ENCODE measurements at places on chromosomes 2 and 18.

- peak; percentile 59 for DNase-seq
These were observed 8.5 kb downstream of the OTX1 start for GRCh38 chr2:63058921-63059792.

DNA sequence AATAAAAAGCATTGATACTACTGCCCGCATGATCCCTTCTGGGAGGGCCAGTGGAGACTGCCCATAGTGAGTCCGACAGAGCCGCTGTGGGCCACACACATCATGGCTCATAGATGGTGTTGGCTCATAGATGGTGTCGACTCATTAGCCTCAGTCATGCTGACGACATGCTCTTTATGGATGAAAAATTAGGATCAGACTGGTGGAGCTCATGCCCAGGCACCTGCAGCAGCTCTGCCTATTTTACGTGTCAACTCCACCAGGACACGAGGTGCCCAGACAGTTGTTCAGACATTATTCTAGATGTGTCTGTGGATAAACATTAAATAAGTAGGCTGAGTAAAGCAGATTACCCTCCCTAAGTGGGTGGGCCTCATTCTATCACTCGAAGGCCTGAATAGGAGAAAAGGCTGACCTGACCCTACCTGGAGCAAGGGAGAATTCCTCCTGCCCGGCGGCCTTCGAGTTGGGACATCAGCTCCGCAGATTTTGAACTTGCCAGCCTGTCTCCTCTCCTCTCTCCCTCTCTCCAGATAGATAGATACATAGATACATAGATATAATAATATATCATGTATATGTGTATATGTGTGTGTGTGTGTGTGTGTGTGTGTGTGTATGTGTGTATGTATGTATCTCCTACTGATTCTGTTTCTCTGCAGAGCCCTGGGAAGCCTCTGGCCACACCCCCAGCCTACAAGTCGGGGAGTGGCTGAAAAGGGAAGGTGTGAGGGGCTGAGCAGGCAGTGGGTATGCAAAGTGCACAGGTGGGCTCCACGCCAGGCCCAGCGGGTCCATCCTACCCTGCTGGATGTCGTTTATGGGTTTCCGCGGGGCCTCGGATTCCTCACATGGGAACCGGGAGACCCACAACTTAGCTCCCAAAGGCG is 13.6 kb upstream of the TEX51 start:
- DNase-seq: no peak

DNA sequence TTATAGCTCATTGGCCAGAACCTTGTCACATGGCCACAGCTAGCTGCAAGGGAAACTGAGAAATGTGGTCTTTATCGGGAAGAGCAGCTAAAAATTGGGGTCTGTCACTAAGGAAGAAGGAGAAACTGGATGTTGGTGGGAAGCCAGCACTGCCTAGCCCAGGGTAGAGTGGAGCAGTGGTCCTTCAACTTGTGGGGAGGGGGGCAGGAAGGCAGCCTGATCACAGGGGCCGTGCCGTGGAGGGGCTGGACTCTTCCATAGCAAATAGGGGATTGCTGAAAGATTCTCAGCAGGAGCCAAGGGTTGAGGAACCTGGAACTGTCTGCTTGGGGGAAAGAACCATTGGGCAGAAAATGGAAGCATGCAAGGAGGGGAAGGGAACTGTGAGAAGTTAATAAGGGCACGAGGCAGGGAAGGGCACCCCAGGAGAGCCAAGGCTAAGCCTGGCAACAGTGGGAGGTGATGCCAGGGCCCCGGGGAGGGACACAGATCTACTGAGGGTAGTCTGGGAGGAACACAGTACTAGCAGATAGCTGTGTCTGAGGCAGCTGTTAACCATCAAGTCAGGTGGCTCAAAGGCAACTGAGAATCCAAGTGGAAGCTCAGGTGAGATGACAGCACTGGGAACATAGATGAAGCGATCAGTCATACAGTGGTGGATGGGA is 5.9 kb upstream of the NEURL3 start:
- no peak for DNase-seq

DNA sequence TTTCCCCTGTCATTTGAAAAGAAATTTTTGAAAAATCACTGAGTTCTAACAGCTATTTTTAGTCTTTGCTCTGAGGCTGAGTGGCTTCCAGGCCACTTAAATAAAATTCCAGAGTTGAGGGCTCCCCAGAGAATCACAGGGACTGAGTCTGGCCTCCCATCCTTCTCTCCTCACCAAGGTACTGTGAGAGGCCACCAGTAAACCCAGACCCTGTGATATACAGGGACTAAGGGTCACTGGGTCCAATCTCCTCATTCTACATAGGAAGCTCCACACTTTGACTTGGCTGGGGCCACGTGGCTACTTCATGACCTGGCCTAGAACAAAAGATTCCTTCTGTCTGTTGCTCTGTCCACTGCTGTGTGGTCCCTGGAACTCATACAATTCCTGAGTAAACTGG is 123.2 kb upstream of the CDCA7 start:
- no peak for DNase-seq

DNA sequence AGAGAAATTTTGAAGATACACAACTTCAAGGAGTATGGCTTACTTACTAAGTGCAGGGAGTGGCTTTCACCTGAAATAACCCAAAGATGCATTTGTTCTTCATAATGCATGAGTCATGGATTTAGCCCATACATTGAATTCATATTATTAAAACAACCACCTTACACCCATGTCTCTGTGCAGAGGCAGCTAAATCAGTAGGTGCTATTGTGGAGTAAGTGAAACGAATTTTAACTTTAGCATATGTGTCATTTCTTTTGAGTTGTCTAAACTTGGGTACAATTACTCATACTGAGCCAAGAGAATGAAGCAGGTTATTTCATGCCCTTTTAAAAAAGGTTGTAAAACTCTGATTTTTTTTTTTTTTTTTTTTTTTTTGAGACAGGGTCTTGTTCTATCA is 11.0 kb upstream of the ANKRD29 start:
- no peak for DNase-seq

DNA sequence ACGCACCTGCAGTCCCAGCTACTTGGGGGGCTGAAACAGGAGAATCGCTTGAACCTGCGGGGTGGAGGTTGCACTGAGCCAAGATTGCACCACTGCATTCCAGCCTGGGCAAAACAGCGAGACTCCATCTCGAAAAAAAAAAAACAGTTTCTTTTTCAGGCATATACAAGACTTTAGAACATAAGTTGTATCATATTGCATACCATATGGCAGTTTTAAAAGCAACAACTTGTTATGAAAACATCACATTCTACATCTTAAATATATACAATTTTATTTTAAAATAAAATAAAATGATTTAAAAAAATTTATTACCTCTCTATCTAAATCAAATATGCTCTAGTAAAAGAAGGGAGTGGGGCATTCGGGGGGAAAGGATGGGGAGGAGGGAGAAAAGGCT is 39.4 kb upstream of the SP5 start:
- DNase-seq: no peak

Data from B cell (primary cell).